Adrenal gland (tissue), 19 donors: ENCODE measurements at places on chromosomes 13 and 19. TPM values are rescaled to one million over a fixed set of nuclear protein-coding genes. Genes with fewer than 3 reads are reported as not detected.

The CCDC194 gene
- total RNA-seq: 1.1 TPM

The SULT2A1 gene
- total RNA-seq: 5,138 TPM

- H3K4me1 ChIP-seq: peaks cover 24% of the 10 kb centered on the region
- H3K27me3 ChIP-seq: no peaks in the 10 kb centered on the region
- H3K27ac ChIP-seq: peak overlapping the region; percentile 13
- H3K36me3 ChIP-seq: peaks cover 65% of the 10 kb centered on the region
- DNase-seq: peak; percentile 91
These were observed 27.3 kb upstream of the GPI start for GRCh38 chr19:34337739-34338138.

DNA sequence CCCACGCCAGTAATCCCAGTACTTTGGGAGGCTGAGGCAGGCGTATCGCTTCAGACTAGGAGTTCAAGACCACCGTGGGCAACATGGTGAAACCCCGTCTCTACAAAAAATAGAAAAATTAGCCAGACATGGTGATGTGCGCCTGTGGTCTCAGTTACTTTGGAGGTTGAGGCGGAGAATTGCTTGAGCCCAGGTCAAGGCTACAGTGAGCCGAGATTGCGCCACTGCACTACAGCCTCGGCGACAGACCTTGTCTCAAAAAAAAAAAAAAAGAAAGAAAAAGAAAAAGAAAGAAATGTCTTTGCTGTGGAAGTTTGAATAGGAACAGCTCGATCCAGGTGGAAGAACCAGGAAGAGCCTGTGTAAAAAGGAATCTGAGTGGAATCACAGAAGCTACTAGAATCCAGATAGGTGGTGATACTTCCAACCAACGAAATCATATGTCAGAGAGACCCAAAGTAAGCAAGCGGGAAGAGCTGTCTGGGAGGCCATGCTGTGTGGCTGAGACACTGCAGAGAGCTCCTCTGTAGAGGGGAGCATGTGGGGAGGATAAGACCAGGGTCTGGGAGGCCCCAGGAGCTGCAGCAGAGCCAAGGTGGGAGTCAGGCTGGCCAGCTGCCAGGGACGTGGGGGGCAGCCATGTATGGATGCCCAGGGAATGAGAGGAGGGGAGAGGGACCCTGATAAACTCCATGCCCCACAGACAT is 21.1 kb downstream of the LATS2 start:
- H3K27ac ChIP-seq: peak overlapping the region; percentile 77
- peaks cover 5% of the 10 kb centered on the region for H3K36me3 ChIP-seq
- no peak overlapping the region for H3K4me3 ChIP-seq
- H3K4me1 ChIP-seq: peaks cover 38% of the 10 kb centered on the region

GRCh38 chr13:114281351-114282040 is at the start of gene UPF3A:
UPF3A (plus strand) TSS chr13:114281601; CDS start chr13:114281640, 39 bp downstream.
- H3K27ac ChIP-seq: peak within 1 kb of the TSS; percentile 99
- H3K4me3 ChIP-seq: peak within 1 kb of the TSS; percentile 65
- H3K36me3 ChIP-seq: peaks cover 4% of the 10 kb centered on the region
- no peaks in the 10 kb centered on the region for H3K27me3 ChIP-seq
- peaks cover 26% of the 10 kb centered on the region for H3K4me1 ChIP-seq

DNA sequence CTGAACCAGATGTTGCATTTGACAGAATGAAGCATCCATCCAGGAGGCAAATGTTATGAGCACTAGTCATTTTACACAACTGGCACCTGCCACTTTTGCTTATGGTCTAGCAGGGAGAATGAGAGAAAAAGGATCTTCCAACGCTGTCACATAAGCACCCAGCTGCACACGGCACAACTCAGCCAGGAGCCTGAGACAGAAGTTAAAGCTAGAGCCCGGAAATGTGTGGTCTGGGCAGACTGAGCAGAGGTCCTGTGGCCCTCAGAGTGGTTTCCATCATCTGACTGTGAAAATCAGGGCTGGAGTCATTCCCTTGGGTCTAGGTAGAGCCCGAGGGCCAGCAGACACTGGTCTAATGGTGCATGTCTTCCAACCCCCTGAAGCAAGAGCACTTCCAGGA is 78.4 kb upstream of the XPO4 start:
- no peaks in the 10 kb centered on the region for H3K27me3 ChIP-seq
- H3K4me1 ChIP-seq: no peaks in the 10 kb centered on the region
- peaks cover 61% of the 10 kb centered on the region for H3K36me3 ChIP-seq
- no peak overlapping the region for H3K27ac ChIP-seq
- H3K4me3 ChIP-seq: no peak overlapping the region

The OXGR1 gene
- not detected for total RNA-seq

The TEX101 gene
- not detected for total RNA-seq

DNA sequence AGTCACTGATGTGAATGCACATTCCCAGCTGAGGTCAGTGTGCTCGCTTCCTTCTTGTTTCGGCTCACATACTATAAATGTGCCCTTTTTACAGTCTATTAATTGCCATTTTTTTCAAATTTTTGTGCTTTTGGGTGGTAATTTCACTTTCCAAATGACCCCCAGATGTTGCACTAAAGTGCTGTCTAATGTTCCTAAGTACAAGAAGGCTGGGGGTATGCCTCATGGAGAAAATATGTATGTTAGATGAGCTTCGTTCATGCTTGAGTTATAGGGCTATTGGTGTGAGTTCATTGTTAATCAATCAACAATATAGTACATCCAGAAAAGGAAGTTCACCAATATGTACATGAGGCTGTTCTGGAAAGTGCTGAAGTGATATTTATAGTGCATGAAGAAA is 84.7 kb downstream of the KL start:
- H3K27ac ChIP-seq: no peak overlapping the region
- no peak for DNase-seq
- no peak overlapping the region for H3K4me3 ChIP-seq
- H3K27me3 ChIP-seq: no peaks in the 10 kb centered on the region
- no peaks in the 10 kb centered on the region for H3K4me1 ChIP-seq
- H3K36me3 ChIP-seq: no peaks in the 10 kb centered on the region

The TMIGD2 gene
- total RNA-seq: not detected

DNA sequence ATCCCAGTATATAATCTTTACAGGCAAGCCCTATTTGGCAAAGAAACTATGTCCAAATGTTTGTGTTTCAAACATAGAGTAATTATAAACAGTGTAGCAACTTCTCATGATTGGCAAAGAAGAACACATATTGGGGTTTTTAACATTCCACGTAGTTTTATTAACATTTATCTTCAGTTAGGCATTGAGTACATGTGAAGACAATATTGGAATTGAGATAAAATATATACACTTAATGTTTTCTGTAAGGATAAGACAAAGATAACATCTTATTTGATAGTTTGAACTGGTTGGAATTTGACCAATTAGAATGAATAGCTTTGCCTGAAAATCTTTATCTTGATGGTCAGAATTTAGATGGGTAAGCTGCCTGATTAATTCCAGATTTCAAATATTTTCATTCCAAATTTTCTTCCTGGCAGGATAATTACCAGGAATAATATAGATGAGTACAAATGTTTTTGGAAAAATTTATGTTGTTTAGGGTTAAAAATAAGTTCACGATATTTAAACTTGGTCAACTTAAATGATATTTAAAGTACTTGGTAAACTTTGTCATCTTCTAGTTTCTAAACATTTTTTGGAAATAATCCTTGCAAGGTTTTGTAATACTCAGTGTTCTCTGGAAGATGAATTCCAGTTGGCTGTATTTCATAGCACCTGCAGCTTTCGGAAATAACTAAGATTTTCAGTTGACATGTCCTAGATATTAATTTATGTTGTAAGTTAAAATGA is 536.5 kb upstream of the SPRY2 start:
- no peak overlapping the region for H3K27ac ChIP-seq
- H3K36me3 ChIP-seq: no peaks in the 10 kb centered on the region
- H3K27me3 ChIP-seq: no peaks in the 10 kb centered on the region
- DNase-seq: no peak

GRCh38 chr13:87129602-87130300 is 541.4 kb upstream of the SLITRK5 start:
- no peaks in the 10 kb centered on the region for H3K36me3 ChIP-seq
- H3K27ac ChIP-seq: no peak overlapping the region
- H3K27me3 ChIP-seq: no peaks in the 10 kb centered on the region
- H3K4me1 ChIP-seq: no peaks in the 10 kb centered on the region
- no peak overlapping the region for H3K4me3 ChIP-seq

- no peaks in the 10 kb centered on the region for H3K36me3 ChIP-seq
- H3K4me1 ChIP-seq: no peaks in the 10 kb centered on the region
- no peak for DNase-seq
- no peaks in the 10 kb centered on the region for H3K27me3 ChIP-seq
- H3K27ac ChIP-seq: no peak overlapping the region
These were observed 23.1 kb downstream of the FLT3 start for GRCh38 chr13:28077231-28077630.
